ENCODE measurements at places on chromosomes 7 and 10.
A peak's percentile ranks its signal among the peaks of the same experiment; 100 is the strongest.

GRCh38 chr7:57328457-57328856, 121.5 kb upstream of the ZNF716 start:
- DNase-seq, result no peak

DNA sequence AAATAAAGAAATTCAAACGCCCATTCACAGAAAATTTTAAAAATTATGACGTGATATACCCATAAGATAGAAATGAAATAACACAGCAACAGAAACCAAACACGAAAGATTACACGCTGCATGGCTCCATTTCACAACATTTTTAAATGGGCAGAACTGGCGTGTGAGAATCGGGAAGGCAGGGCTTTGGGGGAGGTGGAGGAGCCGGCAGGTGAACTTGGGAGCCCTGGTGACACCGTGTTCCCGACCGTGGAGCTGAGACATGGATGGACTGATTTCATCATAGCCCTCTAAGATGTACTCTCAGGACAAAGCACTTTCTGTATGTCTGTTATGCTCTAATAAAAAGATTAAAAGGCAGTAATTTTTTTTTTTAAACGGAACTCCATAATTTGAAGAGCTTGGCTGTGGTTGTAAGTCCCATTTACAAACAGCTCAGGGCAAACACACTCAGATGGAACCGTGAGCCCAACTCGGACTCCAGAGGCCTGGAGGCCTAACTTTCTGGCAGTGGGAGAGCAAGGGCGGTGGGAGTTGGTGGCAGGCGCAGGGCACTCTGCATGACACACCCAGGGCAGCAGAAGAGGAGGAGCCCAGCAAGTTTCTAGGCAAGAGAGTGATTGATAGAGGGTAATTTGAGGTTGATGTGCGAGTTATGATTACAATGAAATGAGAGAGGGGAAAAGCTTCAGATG, 203.4 kb downstream of the MAD1L1 start:
- no peak for DNase-seq

DNA sequence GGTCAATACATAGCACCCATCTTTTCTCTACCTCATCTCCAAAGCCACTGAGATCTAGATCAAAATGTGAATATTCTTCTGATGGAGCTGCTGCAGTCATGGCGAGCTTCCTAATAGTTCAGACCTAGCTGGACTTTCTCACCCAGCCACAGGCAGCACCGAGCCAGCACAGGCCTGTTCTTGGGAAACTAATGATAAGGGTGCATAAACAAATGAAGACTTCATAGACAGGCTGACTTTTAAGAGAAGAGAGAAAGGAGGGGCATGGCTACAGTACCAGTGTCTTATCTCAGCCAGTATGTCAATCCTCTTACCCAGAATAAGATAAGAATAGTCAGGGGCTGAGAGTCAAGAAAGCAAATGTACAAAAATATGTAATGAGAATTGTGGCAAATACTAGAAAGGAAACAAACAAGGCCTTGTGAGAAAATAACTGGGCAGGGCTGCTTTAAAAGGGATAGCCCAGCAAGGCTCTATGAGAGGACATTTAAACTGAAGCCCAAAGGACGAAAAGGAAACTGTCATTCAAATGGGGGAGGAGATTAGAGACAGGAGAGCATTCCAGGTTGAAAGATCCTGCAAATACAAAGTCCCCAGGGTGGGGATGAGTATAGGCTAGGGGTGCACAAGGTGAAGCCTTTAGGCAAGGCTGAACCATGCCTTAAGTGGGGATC, 21.8 kb upstream of the CDK14 start:
- no peak for DNase-seq

GRCh38 chr10:62851442-62851841, 35.3 kb upstream of the EGR2 start:
- DNase-seq, result no peak

- DNase-seq, result peak; percentile 86
Measured at GRCh38 chr10:78964952-78965633, 103.7 kb upstream of the ZMIZ1 start.

GRCh38 chr10:65423043-65423442, 1502.8 kb upstream of the LRRTM3 start:
- DNase-seq, result no peak

DNA sequence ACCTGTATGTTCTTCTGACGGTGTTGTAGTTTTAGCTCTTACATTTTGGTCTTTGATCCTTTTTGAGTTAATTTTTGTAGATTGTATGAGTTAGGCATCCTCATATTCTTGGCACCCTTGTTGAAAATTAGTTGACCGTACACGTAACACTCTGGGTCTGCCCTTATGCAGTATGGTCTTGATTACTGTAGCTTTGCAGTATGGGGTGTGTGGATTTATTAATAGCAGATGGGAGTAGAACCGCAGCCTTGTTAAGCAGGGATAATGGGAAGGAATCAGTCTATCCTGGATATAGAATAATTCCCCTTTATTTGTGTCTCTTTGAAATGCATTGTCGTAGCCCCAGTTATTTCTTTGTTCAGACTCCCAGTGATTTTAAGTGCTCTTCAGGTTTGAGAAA, 95.5 kb downstream of the UBE3C start:
- DNase-seq, result no peak

- DNase-seq, result peak; percentile 34
Measured at GRCh38 chr10:5442065-5442989, 30.0 kb downstream of the NET1 start.

GRCh38 chr7:29370531-29371314, 176.1 kb downstream of the CHN2 start:
- no peak for DNase-seq

- DNase-seq, result no peak
Measured at GRCh38 chr7:6071406-6071805, 40.2 kb downstream of the ANKRD61 start.

GRCh38 chr10:29811751-29812427, 177.1 kb upstream of the SVIL start:
- DNase-seq, result no peak

DNA sequence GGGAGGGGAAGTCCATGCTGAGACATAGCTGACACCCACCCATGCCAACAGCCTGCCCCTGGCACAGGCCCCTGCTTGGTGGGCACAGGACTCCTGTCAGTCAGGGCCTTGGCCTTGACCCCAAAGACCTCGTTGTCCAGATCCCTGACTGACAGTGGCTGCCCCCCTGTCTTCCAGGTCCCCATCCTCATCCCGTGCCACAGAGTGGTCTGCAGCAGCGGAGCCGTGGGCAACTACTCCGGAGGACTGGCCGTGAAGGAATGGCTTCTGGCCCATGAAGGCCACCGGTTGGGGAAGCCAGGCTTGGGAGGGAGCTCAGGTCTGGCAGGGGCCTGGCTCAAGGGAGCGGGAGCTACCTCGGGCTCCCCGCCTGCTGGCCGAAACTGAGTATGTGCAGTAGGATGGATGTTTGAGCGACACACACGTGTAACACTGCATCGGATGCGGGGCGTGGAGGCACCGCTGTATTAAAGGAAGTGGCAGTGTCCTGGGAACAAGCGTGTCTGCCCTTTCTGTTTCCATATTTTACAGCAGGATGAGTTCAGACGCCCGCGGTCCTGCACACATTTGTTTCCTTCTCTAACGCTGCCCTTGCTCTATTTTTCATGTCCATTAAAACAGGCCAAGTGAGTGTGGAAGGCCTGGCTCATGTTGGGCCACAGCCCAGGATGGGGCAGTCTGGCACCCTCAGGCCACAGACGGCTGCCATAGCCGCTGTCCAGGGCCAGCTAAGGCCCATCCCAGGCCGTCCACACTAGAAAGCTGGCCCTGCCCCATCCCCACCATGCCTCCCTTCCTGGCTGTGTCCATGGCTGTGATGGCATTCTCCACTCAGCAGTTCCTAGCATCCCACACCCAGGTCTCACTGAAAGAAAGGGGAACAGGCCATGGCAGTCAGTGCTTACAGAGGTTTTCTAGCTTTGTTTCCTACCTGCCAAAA, 197.2 kb downstream of the EBF3 start:
- DNase-seq, result no peak

GRCh38 chr10:124734311-124735166, 9.6 kb downstream of the FAM53B start:
- no peak for DNase-seq

- no peak for DNase-seq
Measured at GRCh38 chr7:120190566-120190965, 82.4 kb upstream of the KCND2 start.

DNA sequence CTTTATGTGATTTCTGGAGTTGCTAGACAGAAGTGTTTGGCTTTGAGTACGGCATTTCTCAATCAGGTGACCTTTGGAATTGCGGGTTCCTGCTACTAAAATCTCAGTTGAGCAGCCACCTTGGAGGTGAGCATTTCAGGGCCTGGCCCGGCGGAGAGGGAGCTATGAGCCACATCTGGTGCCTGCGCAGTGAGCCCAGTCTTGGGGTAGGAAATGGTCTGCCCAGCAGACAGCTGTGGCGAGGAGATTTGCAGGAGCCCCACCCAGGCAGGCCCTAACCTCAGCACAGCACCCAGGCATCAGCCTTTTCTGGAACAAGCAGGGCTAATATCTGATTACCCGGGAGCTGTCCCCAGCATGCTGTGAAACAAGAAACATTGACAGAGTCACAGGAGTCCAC, 547.9 kb upstream of the FOXK1 start:
- DNase-seq, result no peak

DNA sequence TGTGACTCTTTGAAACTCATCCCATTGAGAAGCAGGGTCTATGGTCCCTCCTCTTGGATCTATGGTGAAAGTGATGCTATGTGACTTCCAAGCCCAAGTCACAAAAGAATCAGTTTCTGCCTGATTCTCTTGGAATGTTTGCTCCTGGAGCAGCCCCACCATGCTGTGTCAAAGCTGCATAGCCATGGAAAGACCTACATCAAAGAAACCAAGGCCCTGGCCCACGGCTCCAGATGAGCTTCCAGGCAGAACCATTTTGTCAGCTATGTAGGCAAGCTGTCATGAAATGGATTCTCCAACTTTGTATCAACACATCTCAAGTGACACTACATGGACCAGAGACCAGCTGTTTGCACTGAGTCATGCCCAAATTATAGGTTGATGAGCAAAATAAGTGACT, 77.0 kb downstream of the AASS start:
- DNase-seq, result no peak

- no peak for DNase-seq
Measured at GRCh38 chr7:36057323-36057722, 95.7 kb upstream of the EEPD1 start.

DNA sequence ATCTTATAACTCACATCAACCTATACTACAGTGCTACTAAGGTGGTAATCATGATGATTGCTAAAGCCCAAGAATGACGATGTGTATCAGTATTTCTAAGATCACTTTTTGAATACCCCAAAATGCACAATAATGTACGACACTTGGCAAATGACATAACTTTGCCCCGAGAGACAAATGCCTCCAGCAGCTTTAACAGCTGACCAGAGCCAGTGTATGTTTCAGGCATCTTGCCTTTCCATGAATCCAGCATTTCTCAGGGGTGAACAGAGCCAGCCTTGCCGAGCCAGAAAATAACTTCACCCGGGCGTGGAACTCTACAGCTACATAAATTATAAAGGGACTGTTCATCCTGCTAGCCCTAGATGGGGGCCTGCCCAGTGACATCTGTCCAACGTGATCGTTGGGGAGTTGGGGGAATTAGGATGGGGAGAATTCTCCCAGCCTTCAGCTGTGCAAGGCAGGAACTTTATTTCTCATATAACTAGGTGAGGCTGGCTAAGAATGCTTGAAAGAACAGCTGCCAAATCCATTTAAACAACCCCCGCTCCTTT, 1.8 kb downstream of the IGFBP3 start:
- DNase-seq, result no peak

- no peak for DNase-seq
Measured at GRCh38 chr7:26489906-26490639, 198.4 kb downstream of the SNX10 start.

DNA sequence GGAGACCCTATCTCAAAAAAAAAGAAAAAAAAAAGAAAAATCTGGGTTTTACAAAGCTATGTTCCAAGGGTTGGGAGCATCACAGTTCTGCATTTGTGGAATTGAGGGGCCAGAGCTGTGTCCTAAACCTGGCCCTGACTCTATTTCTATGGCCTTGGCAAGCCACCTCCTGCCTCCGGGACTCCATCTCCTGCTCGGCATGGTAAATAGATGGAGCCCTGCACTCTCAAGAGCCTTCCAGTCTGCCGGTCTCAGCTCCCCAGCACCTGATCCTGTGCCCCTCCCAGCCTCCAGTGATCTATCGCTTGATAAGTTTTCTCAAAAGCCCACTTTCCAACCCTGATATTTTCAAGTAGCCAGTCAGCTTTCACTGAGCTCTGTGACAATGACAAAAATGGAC, 43.0 kb downstream of the KCNH2 start:
- DNase-seq, result no peak

DNA sequence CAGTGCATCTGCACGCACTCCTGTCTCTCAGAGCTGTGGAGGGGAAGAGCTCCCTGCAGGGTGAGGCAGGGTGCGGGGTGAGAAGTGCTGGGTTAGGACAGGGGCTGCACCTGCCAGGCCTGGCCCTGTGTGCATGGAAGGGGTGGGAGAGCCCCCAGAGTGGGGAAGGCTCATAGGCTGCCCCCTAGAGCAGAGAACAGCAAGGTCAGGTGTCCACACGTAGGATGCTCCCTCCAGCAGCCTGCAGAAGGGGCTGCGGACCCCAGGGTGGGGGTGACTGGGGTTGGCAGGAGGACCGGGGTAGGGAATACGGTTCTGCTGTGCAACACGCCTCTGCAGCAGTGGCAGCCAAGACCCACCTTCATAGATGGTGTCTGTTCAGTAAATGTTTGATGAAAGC, 208.6 kb downstream of the PTPRN2 start:
- no peak for DNase-seq

- no peak for DNase-seq
Measured at GRCh38 chr10:7836571-7836970, 18.3 kb downstream of the TAF3 start.

DNA sequence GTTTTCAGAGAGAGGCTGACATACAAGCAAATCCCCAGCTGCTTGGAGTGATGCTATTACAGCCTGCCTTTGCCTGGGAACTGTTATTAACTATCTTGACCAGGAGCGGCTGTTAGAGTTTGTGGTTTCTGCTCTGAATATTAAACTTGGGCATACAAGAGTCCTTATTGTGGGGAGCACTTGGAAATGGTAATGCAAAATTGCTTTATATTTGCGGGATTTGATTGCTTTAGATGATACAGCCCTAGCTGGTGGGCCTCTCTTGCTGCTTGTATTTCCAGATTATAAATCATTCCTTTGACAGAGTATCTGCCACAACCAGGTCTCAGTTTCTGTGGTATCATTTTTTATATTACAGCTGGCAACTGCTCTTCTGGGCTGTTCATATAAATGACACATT, 101.9 kb upstream of the FAM204A start:
- DNase-seq, result no peak
